Mononuclear cell (primary cell): ENCODE measurements at places on chromosomes 7 and 10. TPM values are rescaled to one million over a fixed set of nuclear protein-coding genes. Genes with fewer than 3 reads are reported as not detected.

AGR2 gene
- total RNA-seq = not detected

KCNIP2 gene
- total RNA-seq = 4.1 TPM

NYAP1 gene
- 0.10 TPM for total RNA-seq

SFRP5 gene
- total RNA-seq = 0.52 TPM

PRKAR1B gene
- 9.4 TPM for total RNA-seq

ADAM8 gene
- 84.9 TPM for total RNA-seq

PIK3CG gene
- total RNA-seq = 81.3 TPM

CYP3A7 gene
- not detected for total RNA-seq

TFEC gene
- 7.8 TPM for total RNA-seq

CAPZA2 gene
- 201 TPM for total RNA-seq

MUC3A gene
- not detected for total RNA-seq

GIGYF1 gene
- total RNA-seq = 26.3 TPM

LRRD1 gene
- total RNA-seq = 0.10 TPM

HKDC1 gene
- 1.0 TPM for total RNA-seq

ZNF277 gene
- total RNA-seq = 62.8 TPM

TUBB8 gene
- total RNA-seq = 0.21 TPM

METTL2B gene
- total RNA-seq = 8.0 TPM

PDCD11 gene
- 8.4 TPM for total RNA-seq

SLC26A5 gene
- not detected for total RNA-seq

RTKN2 gene
- 9.8 TPM for total RNA-seq

HOGA1 gene
- not detected for total RNA-seq

HOXA4 gene
- not detected for total RNA-seq

STEAP1 gene
- total RNA-seq = 0.21 TPM

CALML3 gene
- total RNA-seq = not detected
